Activated CD4-positive, alpha-beta T cell treated with anti-CD3 and anti-CD28 coated beads, Interleukin-2, amount 10 ng/mL, durations not matched to agents 24 days and 14 days (primary cell): ENCODE measurements at places on chromosomes 4 and X.

- H3K27me3 ChIP-seq = no peaks in the 10 kb centered on the region
- DNase-seq = no peak
- no peak overlapping the region for H3K4me3 ChIP-seq
- no peaks in the 10 kb centered on the region for H3K36me3 ChIP-seq
- H3K27ac ChIP-seq = no peak overlapping the region
These were observed 283.6 kb upstream of the CTSO start for GRCh38 chr4:156237231-156237630.

GRCh38 chrX:39854772-39855747, 242.7 kb downstream of the BCOR start:
- peaks cover 7% of the 10 kb centered on the region for H3K36me3 ChIP-seq
- peak overlapping the region; percentile 84 for H3K4me3 ChIP-seq
- peak; percentile 93 for DNase-seq
- no peaks in the 10 kb centered on the region for H3K27me3 ChIP-seq
- peaks cover 57% of the 10 kb centered on the region for H3K4me1 ChIP-seq
- peak overlapping the region; percentile 99 for H3K27ac ChIP-seq

DNA sequence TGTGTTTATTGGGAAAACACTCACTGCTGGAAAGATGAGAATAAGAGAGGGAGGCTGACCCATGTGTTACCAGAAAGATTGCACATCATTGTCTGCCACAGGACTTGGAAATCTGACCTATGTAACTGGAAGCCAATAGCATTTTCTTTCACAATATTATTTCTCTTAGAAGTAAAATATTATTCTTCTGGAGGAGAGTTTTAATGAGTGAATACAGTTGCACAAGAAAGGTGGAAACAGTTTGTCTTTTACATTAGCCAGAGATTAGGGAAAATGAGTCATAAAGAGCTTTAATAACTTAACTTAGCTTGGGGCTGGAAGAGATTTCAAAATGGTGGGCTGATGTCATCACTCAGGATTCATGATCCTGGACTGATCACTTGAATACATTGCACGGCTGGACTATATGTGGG, 31.5 kb upstream of the LNX1 start:
- no peaks in the 10 kb centered on the region for H3K36me3 ChIP-seq
- no peak overlapping the region for H3K4me3 ChIP-seq
- no peaks in the 10 kb centered on the region for H3K4me1 ChIP-seq
- H3K27me3 ChIP-seq = no peaks in the 10 kb centered on the region
- H3K27ac ChIP-seq = no peak overlapping the region
- DNase-seq = no peak

GRCh38 chr4:149245333-149245732, 570.3 kb downstream of the IQCM start:
- H3K4me1 ChIP-seq = no peaks in the 10 kb centered on the region
- H3K36me3 ChIP-seq = no peaks in the 10 kb centered on the region
- H3K27me3 ChIP-seq = no peaks in the 10 kb centered on the region
- H3K27ac ChIP-seq = no peak overlapping the region
- DNase-seq = no peak
- H3K4me3 ChIP-seq = no peak overlapping the region

GRCh38 chr4:165540206-165540830, 161.5 kb downstream of the CPE start:
- no peaks in the 10 kb centered on the region for H3K36me3 ChIP-seq
- DNase-seq = peak; percentile 61
- H3K27ac ChIP-seq = no peak overlapping the region
- no peak overlapping the region for H3K4me3 ChIP-seq
- H3K4me1 ChIP-seq = no peaks in the 10 kb centered on the region

GRCh38 chr4:96150466-96150865, 310.6 kb downstream of the PDHA2 start:
- no peaks in the 10 kb centered on the region for H3K27me3 ChIP-seq
- H3K4me3 ChIP-seq = no peak overlapping the region
- H3K27ac ChIP-seq = no peak overlapping the region
- DNase-seq = no peak
- H3K4me1 ChIP-seq = no peaks in the 10 kb centered on the region

GRCh38 chr4:127936974-127937373, 28.0 kb downstream of the MFSD8 start:
- no peak overlapping the region for H3K4me3 ChIP-seq
- H3K27me3 ChIP-seq = no peaks in the 10 kb centered on the region
- no peak for DNase-seq
- H3K36me3 ChIP-seq = peaks cover 11% of the 10 kb centered on the region
- H3K4me1 ChIP-seq = peaks cover 3% of the 10 kb centered on the region
- no peak overlapping the region for H3K27ac ChIP-seq

- H3K4me3 ChIP-seq = no peak overlapping the region
- DNase-seq = no peak
- H3K4me1 ChIP-seq = peaks cover 3% of the 10 kb centered on the region
- H3K36me3 ChIP-seq = no peaks in the 10 kb centered on the region
- H3K27ac ChIP-seq = no peak overlapping the region
- no peaks in the 10 kb centered on the region for H3K27me3 ChIP-seq
These were observed 81.8 kb upstream of the EFNB1 start for GRCh38 chrX:68746988-68747387.

DNA sequence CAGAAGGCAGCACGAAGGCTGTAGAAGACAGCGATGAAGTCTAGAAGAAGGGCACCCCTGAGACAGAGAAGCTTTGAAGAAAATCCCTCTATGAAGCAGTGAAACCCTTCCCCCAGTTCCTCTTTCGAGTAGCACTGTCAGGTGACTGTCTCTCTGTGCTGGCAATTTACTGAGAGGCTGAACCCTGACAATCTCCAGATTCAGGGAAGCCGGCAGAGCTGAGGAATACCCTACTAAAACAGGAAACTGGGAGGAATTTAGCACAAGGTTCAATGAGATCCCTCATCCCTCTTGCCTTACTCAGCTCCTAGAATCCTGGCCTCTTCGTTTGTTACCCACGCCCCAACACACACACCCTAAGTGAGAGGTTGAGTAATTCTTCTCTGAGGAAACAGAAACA, 239.7 kb upstream of the NOCT start:
- DNase-seq = no peak
- H3K27ac ChIP-seq = no peak overlapping the region
- no peaks in the 10 kb centered on the region for H3K36me3 ChIP-seq
- no peak overlapping the region for H3K4me3 ChIP-seq
- peaks cover 2% of the 10 kb centered on the region for H3K27me3 ChIP-seq

DNA sequence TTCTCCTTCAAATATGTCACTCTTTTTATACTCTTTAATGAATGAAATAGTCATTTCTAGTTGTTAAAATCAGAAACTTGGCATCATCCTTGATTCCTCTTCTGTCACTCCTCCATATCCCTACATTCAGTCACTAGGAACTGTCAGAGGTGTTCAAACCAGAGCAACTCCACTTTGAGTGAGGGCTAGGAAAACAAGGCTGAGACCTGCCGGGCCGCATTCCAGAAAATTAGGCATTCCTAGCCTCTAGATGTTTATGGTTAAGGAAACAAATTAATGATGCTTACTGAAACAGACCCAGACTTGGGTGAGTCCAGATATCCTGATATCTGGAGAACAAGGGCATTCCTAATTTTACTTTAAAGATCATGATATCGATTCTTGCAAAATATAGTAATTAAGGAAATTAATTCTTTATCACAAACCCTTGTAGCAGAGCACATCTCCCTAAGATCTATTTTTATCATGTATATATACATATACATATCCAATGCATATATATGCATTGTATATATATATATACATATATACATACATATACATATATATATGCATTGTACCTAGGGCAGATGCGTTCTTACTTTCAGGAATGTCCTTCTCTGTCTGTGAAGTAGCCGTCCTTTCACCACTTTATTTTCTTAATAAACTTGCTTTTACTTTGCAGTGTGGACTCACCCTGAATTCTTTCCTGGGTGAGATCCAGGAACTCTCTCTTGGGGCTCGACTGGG, 98.4 kb upstream of the GC start:
- no peak overlapping the region for H3K4me3 ChIP-seq
- no peak overlapping the region for H3K27ac ChIP-seq
- H3K4me1 ChIP-seq = no peaks in the 10 kb centered on the region
- no peaks in the 10 kb centered on the region for H3K36me3 ChIP-seq
- DNase-seq = no peak

GRCh38 chr4:73098016-73098415, 28.5 kb upstream of the COX18 start:
- H3K4me3 ChIP-seq = no peak overlapping the region

GRCh38 chr4:188811121-188811520, 671.9 kb downstream of the TRIML1 start:
- DNase-seq = no peak
- H3K4me1 ChIP-seq = no peaks in the 10 kb centered on the region
- H3K4me3 ChIP-seq = no peak overlapping the region
- no peak overlapping the region for H3K27ac ChIP-seq
- H3K27me3 ChIP-seq = no peaks in the 10 kb centered on the region
- no peaks in the 10 kb centered on the region for H3K36me3 ChIP-seq

DNA sequence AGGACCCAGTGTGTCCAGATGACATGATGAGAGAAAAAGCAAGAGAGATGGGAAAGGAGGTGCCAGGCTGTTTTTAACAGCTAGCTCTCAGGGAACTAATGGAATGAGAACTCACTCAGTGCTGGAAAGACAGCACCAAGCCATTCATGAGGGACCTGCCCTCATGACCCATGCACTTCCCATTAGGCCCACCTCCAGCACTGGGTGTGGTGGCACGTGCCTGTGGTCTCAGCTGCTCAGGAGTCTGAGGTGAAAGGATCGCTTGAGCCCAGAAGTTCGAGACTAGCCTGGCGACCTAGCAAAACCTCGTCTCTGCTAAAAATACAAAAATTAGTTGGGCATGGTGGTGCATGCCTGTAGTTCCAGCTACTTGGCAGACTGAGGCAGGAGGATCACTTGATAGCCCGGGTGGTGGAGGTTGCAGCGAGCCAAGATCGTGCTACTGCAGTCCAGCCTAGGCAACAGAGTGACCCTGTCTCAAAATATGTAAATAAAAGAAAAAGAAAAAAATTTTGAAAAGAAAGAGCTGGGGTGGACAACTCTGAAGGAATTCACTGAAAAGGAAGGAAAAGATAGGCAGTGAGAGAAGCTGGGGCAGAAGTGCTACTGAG, 50.9 kb downstream of the FAM193A start:
- no peaks in the 10 kb centered on the region for H3K27me3 ChIP-seq
- DNase-seq = no peak
- H3K4me1 ChIP-seq = peaks cover 29% of the 10 kb centered on the region
- H3K27ac ChIP-seq = no peak overlapping the region
- H3K4me3 ChIP-seq = no peak overlapping the region

- no peaks in the 10 kb centered on the region for H3K36me3 ChIP-seq
- H3K4me3 ChIP-seq = no peak overlapping the region
- no peaks in the 10 kb centered on the region for H3K27me3 ChIP-seq
- no peak overlapping the region for H3K27ac ChIP-seq
- no peaks in the 10 kb centered on the region for H3K4me1 ChIP-seq
- no peak for DNase-seq
These were observed 29.1 kb downstream of the PHOX2B start for GRCh38 chr4:41719417-41719816.
